Memory B cell (primary cell): ENCODE measurements at places on chromosomes 7 and 10.

DNA sequence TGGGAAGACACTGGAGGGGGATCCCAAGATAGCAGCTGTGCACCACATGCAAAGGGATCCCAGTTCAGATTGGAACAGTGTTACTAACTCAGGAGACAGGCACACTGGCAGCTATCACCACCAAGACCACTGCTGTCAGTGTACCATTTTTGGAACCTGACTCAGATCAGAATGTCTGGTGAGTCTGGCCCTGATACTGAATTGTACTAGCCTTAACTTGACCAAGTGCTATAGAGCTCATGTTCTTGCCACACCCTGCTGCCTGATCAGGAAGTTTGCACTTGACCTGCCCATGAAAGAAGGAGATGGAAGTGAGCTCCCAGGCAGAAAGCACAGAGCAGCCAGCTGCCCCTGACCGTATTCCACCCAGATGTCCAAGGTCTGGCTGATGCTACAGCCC is 4.8 kb upstream of the PRRT4 start:
- DNase-seq = no peak

- DNase-seq = no peak
These were observed 245.9 kb downstream of the SKAP2 start for GRCh38 chr7:26618449-26618848.

DNA sequence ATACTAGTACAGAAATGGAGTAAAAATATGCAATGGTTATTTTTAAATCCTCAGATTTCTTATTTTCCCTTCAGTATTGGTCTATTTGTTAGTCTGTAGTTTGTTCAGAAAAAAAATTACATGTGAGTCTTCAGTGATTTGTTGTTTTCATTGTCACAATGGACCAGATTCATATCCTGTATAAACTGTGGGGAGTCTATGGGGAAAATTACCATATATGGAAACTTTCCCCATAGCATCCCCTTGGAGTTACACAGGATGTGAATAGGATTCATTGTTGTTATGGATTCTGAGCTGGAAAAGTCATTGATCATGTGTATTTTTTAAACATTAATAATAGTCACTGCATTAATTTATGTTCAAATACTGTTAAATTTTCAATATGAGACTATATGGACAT is 72.6 kb downstream of the ST7 start:
- no peak for DNase-seq

GRCh38 chr7:118259115-118259514 is 34.6 kb downstream of the ANKRD7 start:
- no peak for DNase-seq
